ENCODE measurements at places on chromosomes 6 and 20. TPM values are rescaled to one million over a fixed set of nuclear protein-coding genes. Genes with fewer than 3 reads are reported as not detected.

GRCh38 chr20:24653306-24653705 lies 183.9 kb downstream of the SYNDIG1 start:
- no peak for DNase-seq

DNA sequence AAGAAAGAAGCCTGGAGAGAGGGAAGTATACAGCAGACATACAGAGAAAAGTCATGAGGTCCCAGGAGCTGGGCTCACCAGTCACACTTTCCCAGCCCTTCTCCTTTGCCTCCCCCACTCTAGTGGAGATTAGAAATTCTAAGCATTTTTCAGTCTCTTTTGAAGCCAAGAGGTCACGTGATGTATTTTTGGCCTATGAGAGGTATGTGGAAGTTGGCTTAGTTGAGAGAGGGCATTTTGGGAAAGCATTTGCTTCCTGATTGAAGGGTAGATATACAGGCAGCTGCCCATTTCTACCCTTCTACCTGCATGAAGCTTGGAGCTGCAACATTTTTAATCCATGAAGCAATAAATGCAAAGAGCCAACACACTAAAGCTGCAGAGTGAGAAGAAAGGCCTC lies 106.0 kb upstream of the TNFAIP3 start:
- DNase-seq, result no peak

DNA sequence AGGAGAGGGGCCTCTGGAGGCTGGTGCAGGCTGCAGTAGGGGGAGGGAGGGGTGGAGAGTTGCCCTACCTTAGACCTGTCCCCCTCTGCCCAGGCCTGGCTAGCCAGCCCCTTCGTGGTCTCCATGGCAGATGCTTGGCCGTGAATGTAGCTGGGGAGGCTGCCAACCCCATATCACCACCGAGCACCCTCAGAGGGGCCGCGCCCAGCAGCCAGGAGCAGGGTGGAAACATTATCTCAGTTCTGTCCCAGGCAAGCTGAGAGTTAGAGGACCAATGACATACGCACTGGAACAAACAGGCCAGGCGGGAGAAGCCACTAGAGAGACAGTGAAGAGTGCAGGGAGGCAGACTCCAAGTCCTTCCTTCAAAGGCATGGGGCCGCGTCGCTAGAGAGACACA lies 66.5 kb downstream of the LRFN2 start:
- DNase-seq, result no peak

DNA sequence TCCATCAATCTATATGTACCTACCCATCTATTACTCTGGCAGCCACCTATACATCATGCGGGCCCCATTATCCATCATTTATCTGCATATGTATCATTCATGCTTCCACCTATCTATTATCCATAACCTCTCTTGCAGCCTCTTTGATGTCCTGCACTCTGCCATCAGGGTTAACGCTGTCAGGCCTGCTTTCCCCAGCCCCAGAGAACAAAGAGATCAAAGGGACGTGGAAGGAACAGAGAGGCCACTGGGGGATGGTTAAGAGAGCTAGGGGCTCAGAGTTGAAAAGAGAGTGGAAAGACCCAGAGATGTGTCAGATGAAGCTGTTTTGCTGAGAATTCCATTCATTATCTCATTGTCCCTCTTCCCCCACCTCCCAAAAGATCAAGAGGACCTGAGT lies 67.3 kb upstream of the CCDC167 start:
- no peak for DNase-seq

GRCh38 chr20:6664574-6664973 lies 102.9 kb upstream of the BMP2 start:
- DNase-seq, result no peak

FOXQ1 gene
- not detected for total RNA-seq

- no peak for DNase-seq
Measured at GRCh38 chr20:23034721-23035671, at the start of gene SSTR4. SSTR4 (plus strand) TSS chr20:23035312; CDS start chr20:23035484, 172 bp downstream.

DNA sequence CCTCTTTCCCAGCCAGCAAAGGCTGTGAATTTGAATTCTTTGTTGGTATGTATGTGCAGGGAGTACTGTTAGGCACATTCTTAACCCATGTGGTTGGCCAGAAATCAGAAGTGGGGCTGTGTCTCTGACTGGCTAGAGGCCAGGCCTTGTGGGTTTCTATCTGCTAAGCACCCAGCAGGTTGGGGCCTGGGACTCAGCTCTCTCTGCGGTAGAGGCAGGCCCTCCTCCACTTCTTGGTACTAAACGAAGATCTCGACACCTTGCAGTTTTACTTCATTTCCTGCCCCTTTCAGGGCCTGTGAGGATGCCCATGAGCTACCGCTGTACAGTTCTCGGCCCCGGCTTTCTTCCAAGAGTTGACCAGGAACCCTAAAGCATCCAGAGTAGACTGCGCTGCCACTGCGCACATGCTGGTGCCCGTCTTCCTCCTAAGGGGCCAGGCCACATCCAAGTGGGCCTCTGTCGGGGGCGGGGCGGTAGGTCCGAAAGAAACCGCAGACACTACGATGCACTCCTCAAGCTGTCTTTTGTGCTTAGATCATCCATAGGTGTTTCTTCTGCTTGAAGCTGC lies 51.1 kb downstream of the TCP11 start:
- no peak for DNase-seq

RXRB gene
- total RNA-seq, result 41.0 TPM

DNA sequence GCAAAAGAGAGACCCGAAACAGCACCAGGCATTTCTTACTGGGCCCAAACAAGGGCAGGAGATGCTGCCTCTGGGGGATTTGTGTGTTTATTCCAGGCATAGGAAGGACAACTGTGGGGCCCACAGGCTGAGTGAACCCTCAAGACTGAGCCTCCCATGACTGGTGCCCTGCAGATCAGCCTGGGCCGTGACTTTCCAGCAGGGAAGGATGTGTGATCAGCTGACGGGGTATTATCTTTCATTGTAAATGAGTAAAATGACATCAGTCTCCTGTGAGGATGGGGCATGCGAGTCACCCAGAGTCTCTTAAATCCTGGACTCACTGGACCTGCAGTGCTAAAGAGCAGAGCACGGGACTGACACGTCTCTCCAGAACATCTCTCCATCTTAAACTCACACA lies 3.9 kb upstream of the TEAD3 start:
- DNase-seq, result no peak

ARMH2 gene
- total RNA-seq, result not detected

- no peak for DNase-seq
Measured at GRCh38 chr6:25312034-25312620, 33.0 kb downstream of the CARMIL1 start.

PTK6 gene
- total RNA-seq, result 0.48 TPM

GRCh38 chr20:59948212-59948611 lies 8.0 kb downstream of the FAM217B start:
- DNase-seq, result no peak

DNA sequence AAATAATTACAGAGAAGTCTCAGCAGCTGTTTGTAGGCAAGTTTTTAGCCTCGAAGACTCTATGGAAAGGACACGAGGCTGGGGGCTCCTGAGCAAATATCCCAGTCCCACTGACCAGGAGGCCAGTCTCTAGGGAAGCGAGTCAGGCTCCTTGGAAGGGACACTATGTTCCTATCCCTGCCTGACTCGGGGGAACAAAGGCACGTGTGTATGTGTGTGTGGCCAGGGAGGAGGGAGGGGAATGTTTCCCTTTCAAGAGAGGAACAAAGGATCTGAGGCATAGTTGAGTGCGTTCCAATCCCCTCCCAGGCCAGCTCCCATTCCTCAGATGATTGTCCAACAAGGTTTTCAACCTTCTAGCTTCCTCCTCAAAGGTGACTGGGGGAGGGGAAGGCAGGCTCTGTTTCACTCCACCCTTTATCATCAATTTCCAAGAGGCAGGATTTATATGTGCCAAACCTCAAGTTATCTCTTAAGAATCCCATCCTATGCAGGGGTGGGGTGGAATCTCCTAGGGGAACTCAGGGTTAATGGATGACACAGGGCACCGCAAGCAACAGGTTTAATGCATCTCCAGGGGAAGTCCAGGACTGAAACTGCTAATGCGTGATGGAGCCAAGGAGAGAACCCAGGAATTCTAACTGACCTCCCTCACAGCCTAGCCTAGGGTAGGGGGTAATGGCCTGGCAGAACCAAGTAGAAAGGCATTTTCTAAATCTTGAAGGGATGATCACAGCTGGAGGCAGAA lies 9.9 kb downstream of the BCL2L1 start:
- no peak for DNase-seq

DNA sequence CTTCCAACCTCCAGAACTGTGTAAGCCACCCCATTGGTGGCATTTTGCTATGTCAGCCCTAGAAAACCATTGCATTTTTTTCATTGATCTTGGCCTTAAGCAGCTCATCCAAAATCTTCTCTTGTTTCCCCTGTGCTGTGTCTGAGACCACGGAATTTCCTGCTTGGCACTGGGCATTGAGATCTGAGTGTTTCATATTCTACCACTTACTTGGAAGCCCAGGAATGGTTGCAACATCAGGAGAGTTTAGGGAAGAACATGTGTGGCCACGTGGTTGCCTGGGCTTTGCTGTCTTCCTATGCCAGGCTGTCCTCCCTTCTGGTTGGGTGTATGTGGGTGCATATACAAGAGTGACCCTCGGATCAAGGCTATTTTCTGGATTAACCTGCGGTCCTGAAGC lies 139.3 kb upstream of the PMEPA1 start:
- no peak for DNase-seq

CLVS2 gene
- not detected for total RNA-seq

All from activated CD4-positive, alpha-beta T cell treated with anti-CD3 and anti-CD28 coated beads for 36 hours (primary cell).